ENCODE measurements at places on chromosomes 16 and 17. TPM values are rescaled to one million over a fixed set of nuclear protein-coding genes. Genes with fewer than 3 reads are reported as not detected.

- no peak for DNase-seq
Measured at GRCh38 chr16:49632086-49632794, 223.7 kb downstream of the ZNF423 start.

CES1 gene
- total RNA-seq, result not detected

AURKB gene
- 167 TPM for total RNA-seq

DNA sequence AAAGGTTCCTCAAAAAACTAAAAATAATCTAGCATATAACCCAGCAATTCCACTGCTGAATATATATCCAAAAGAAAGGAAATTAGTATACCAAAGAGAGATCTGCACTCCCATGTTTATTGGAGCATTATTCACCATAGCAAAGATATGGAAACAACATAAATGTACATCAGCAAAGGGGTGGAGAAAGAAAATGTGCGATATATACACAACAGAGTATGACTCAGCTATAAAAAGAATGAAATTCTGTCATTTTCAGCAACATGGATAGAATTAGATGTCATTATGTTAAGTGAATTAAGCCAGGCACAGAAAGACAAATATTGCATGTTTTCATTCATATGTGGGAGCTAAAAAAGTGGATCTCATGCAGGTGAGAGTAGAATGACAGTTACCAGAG, 279.6 kb upstream of the AXIN2 start:
- no peak for DNase-seq

DNA sequence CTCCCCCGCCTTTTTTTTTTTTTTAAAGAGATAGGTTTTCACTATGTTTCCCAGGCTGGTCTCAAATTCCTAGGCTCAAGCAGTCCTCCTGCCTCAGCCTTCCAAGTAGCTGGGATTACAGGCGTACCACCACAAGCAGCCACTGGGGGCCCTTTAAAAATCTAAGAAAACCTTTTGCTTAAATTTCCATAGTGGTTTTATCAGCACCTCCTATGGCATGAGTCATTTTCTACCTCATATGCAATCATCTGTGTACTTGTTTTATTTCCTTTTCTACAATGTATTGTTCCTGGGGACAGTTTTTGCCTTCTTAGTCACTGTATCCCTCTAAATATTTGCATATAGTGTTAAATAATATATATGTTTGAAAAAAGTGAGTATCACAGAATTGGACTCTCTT, 29.2 kb downstream of the GNA13 start:
- peak; percentile 59 for DNase-seq

Measured in activated T-cell treated with anti-CD3 and anti-CD28 coated beads, Interleukin-2, amount 50 U/mL, for 72 hours (primary cell).